Stimulated activated CD8-positive, alpha-beta memory T cell treated with anti-CD3 and anti-CD28 coated beads, Interleukin-4, amount 100 ng/mL, for 24 hours (primary cell): ENCODE measurements at places on chromosomes 3 and 15.
A peak's percentile ranks its signal among the peaks of the same experiment; 100 is the strongest.

DNA sequence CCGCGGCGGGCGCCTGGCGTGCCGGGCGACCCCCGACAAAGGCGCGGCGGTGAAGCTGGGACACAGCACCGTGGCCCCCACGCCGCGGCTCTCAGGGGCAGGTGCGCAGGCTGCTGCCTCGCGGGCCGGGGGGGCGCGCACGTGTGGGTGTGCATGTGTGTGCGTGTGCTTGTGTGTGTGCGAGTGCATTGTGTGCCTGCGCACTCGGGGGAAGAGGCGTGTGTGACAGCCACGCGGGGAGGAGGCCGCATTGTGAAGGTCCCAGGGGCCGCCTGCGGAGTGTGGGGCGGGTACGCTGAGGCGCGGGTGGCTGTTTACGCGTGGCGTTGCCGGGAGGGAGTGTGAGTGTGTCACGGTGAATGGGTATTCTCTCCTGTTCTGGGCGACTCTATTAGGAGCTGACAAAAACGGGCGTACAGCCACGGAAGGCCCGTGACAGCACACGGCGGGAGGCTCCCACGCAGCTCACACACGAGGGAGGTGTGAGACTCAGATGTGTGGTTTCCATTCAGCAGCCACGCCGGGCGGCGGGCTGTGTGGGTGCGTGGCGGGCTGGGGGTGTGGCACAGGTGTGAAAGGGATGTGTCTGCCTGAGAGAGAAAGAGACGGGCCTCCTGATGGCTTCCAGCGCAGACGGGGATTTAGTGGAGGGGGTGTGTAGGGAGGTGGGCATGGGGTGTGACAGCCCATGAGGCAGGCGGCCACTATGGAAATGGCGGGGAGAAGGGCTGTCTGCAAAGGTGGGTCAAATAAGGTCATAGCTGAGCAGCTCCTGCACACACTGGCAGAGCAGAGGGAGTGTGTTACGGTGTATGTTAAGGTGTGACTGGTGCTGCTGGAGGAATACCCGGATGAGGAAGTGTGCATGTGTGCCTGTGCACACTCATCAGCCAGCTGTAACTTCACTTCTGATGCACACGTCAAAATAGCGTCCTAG lies 750 bp downstream of the PODXL2 start:
- peak; percentile 28 for DNase-seq

DNA sequence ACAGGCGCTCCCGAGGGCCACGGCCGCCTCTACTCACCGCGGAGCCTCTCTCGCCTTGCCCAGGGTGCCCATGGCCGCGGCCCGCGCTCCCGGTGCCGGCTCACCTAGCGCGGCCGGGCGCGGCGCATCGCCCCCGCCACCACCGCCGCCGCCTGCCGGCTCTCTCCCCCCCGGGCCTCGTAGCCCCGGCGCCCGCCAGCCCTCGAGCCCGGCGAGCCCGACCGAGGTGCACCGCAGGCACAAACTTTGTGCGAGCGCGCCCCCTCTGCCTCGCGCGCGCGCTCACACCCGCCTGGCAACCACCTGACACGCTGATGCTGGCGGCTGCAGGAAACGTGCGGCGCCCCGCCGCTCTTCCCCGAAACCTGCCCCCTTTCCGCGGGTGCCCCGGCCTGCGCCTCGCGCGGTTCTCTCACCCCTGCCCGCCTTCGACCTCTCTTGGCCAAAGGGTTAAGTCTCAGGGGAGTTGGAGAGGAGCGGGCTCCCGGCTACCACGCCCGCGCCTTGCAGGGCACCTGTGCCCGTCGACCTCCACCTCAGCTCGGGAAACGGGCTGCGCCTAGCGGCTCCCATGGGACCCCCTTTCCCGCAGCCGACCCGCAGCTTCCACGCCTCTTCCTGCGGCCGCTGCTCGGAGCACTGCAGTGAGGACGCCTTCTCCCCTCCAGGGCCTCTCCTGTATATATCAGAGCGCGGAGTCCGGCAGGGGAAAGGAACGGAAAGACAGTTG lies at the start of gene RASGRP1:
Gene RASGRP1, minus strand, starts transcription at position 258 of the 730 bp plus-strand sequence. Its CDS starts 186 bp downstream, at position 72.
- peak; percentile 76 for DNase-seq

- no peak for DNase-seq
Measured at GRCh38 chr15:78761020-78761419, 50.2 kb downstream of the ADAMTS7 start.

DNA sequence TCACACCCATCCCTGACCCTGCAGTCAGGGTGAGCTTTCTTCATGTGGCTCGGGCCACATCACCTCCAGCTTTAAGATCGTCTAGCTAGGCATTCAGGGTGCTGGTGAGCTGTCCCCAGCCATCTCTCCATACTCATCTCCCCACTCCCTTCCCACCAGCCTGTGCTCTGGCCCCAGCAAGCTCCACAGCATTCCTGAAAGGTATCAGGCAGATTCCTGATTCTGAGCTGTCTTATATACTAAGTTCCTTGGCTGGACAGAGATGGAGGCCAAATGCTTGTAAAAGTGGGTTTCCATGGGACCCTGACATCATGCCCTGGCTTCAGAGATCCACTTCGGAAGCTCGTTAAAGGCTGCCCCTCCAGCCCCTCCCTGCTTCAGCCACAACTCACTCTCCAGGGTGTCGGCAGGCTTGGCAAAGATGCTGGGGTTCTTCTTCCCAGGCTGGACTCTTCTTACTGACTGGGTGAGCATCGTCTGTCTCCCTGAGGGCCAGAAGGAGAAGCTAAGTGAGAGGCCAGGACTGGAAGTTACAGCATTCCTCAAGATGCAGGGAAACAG lies 3.9 kb downstream of the CILP start:
- DNase-seq, result no peak

GRCh38 chr3:153171918-153172317 lies 9.9 kb downstream of the RAP2B start:
- no peak for DNase-seq

GRCh38 chr3:48151807-48152427 lies 36.3 kb downstream of the CDC25A start:
- no peak for DNase-seq

DNA sequence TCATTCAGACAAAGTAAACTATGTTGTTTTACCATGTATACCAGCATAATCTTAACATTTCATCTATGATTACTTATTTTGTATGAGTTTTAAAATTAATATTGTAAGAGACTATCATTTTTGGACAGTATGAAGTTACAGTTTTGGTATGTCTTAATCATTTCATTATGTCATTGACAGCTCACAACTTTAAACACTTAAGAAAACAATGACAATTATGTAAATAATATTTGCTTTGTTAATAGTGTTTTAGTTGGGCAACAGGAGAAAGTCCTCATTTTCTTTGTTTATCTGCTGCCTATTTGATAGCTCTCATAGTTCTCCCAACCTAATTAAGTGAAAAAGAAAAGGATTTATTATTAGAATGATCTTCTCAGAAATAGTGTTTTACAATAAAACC lies 80.2 kb downstream of the MEF2A start:
- DNase-seq, result no peak

- no peak for DNase-seq
Measured at GRCh38 chr3:98892263-98892662, 9.2 kb downstream of the DCBLD2 start.

DNA sequence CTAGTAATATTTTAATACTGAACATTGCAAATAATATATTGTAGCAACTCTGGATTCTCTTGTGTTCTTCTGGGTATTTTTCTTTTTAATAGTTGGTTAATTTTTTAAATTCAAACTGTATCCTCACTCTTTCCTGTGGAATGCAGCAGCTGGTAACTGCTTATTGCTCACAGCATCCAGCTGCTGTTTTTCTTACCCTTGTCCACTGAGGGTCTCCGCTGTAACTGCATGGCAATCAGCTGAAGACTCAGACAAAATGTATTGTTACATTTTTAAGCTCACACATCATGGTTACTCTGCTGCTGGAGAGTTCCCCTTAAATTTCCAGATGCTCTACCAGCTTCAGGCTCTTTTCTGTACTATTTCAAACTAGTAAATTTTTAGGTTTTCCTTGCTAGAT lies 227.6 kb downstream of the MBNL1 start:
- no peak for DNase-seq

GRCh38 chr3:161423911-161424522 lies 52.7 kb upstream of the SPTSSB start:
- DNase-seq, result no peak

- no peak for DNase-seq
Measured at GRCh38 chr3:107824822-107825371, 265.9 kb downstream of the CD47 start.

- no peak for DNase-seq
Measured at GRCh38 chr3:51591231-51591630, 52.7 kb downstream of the RAD54L2 start.

DNA sequence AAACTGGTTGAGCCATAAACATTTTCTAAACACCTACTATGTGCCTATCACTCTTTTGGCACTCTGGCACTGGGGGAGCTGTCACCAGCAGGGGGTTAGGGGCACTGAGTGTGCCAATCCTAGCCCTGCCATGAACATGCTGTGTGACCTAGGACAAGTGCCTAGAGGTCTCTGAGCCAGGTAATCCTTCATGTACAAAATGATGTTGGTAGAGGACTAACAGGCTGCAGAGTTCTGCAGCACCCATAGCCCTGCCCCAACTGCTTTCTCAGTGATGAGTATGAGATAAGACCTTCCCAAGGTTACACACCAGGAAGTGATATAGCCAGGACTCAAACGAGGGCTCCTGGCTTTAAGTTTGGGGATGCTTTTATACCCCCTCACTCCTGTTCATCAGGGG lies 84.9 kb upstream of the SEC13 start:
- DNase-seq, result no peak

- no peak for DNase-seq
Measured at GRCh38 chr15:69883306-69883705, 214.4 kb downstream of the TLE3 start.

DNA sequence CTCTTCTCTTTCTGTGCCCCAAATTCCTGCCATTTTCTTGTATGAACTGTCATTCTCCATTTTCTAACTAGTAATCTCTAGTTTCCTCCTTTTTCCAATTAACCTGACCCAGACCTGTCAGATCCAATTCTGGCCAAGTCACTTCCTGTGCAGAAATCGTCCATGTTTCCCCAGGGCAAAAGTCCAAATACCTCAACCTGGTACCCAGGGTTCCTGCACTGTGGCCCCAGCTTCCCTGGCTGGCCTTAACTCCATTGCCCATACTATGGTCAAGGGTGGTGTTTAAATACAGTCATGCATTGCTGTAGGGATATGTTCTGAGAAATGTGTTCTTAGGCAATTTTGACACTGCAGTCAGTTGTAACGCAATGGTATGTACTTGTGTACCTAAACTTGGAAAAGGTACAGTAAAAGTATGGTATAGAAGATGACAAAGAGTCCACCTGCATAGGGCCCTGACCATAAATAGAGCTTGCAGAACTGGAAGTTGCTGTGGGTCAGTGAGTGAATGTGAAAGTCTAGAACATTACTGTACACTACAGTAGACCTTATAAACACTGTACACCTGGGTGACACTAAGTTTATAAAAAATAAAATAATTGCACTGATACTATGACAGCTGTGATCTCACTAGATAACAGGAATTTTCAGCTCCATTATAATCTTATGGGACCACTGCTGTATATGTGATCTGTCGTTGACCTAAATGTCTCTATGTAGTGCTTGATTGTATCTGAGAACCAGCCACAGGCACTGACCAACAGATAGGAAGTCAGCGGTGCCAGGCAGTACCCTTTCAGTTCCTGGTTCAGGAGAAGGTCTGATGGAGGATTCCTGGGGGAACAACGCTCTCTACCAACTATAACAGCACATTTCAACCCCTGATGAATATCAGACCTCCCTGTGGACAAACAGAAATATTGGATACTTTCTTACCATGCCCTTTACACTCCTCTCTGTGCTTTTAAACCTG lies 336.1 kb upstream of the PROK2 start:
- DNase-seq, result no peak

DNA sequence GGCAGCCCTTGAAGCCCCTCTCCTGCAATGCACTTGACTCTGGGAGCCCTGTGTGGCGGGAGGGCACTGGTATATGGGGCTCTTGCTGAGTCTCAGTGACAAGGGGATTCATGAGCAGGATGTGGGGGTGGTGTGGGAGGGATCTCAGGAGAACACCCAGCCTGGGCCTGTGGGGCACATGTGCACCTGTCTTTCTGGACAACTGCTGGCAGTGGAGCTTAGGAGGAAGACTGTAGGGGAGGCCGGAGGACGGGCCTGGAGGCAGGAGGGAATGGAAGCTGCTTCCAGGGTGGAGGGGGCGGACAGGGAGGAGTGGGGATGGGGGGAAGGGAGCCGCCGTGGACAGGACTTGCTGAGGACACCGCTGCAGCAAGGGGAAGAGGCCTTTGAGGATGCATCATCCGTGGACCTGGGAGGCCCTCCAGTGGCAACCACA lies 10.8 kb upstream of the SNRPA1 start:
- DNase-seq, result no peak

DNA sequence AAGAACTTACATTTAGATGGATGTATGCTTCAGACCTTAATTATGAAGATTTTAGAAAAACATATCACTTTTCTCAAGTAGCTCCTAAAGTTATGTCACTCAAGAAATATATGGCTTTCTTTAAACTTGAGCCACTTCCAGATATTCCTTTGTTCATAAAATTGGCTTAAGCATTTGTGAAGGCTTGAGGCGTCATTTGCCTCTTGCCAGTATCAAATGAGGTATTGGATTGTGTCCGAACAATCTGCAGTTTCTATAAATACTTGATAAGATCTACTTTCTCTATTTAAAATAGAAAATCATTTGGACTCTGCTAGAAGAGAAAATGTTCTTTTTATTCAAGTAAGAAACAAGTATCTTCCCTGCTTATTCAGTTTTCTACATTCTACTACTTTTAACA lies 102.6 kb downstream of the RSL24D1 start:
- DNase-seq, result no peak

GRCh38 chr3:15342246-15342645 lies 9.9 kb upstream of the SH3BP5 start:
- no peak for DNase-seq

DNA sequence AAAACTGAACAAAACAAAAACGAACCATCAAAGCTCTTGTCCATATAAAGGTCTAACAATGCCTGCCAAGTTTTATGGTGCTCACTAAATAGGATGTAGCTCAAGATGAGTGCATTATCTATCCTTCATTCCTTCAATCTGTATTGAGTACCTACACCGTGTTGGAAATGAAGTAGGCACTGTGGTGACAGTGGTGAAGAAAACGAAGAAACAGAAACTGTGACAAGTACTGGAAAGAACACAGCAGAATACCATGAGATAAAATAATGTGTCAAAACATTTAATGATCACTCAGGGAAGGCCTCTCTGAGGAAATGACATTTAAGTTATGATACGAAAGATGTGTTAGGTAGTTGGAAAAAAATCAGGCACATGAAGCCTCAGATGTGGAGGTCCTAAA lies 36.2 kb downstream of the CBLB start:
- no peak for DNase-seq

DNA sequence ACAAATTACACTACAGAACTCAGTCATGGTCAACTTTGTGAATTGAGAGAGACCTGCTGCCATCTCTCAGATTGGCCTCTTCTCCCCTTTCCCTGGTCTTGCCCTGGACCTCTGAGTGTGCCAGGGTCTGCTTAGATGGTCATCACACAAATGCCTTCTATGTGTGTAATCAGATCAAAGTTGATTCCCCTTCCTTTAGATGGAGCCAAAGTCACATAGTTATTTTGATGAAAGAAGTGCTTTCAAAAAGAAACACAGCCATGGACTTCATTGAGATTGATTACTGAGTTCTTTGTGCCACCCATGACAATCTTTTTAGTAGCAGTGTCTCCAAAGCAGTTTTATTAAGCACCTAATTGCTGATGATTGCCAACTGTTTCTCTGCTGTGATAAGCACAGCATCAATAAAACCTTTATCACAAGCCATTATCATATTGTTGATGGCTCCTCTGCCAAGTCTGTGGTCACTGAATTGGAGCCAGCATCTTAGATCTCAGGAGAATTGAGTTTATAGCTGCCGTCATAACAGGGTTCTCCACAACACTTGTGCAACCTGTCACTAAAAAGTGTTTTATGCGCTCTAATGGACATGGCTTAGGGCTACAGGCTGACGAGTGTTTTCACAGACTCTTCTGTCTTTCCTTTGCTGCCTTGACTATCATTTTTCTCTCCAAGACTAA lies 149.7 kb upstream of the NUDT16 start:
- no peak for DNase-seq
